ENCODE measurements at places on chromosomes 5 and 9. TPM values are rescaled to one million over a fixed set of nuclear protein-coding genes. Genes with fewer than 3 reads are reported as not detected.

DNA sequence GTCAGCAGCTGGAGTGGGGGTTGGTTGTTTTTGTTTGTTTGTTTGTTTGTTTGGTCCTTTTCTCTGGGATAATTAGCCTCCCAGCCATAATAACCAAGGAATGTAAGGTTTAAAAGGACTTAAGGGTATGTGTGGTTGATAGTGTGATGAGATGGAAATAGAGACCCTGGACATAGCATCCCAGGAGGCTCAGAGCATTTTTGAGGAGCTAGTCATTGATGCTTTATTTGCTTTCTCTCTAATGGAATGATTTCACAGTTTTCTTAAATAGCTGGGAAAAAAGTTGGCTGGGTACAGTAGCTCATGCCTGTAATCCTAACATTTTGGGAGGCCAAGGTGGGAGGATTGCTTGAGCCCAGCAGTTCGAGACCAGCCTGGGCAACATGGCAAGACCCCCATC lies 45.1 kb downstream of the TTC1 start:
- no peak for DNase-seq

DNA sequence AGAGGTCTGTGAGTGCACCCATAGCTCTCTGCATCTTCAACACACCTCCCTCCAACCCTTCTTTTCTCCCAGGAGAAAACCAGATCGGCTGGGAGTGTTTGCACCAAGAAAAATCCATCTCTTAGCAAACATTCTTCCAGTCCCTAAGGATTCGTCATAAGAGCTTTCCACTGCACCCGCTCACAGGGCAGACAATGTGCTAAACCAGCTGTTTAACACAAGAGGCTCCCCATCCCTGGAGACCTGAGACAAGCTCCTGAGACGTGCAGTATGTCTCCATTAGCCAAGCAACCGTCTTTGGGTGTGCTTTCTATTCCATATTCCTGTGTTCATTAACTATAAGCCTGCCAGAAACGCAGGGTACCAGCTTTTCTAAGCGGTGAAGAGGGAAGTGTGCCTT lies 93.6 kb upstream of the ZNF462 start:
- no peak for DNase-seq

DNA sequence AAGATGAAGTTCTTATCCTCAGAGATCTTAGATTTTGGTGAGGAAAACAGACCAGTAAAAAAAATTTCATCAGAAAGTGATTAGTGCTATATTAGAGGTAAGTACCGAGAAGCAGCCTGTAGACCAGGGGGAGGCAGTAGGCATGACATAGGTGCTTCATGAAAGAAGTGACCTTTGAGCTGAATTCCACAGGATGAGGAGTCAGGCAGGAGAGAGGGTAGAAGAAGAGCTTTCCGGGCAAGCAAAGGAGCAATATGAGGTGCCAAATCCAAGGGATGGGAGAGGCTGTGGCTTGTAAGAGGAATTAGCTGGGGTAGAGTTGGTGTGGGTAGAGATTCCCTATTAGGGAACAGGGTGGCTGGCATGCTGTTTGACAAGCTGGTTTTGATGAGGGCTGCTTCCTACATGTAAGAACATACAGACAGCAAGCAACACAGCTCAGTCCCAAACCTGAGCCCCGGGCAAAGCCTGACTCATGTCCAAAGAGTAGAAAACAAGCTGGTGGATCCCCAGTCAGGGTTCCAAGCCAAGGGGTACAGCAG lies 48.4 kb upstream of the PWWP2A start:
- no peak for DNase-seq

DNA sequence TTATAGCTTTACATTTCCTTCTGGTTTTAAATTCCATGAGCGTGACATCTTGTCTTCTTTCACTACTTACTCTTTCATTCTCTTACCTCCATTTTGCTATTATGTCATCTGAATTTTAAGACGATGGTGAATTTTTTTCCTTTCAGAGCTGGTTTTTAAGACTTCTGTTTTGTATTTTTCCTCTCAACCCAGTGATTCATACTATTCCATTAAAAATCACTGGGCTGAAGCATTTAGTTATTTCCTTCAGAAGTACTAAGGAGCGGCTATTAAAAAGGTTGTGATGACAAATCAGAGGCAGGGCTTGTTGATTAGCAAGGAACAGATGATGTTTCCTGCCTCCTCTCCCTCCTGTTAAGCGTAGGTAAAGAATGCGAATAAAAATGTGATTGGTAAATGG lies 16.5 kb downstream of the AGXT2 start:
- no peak for DNase-seq

- no peak for DNase-seq
Measured at GRCh38 chr9:114960276-114960675, 29.9 kb upstream of the TNFSF8 start.

The BASP1 gene
- 411 TPM for total RNA-seq

The VDAC1 gene
- total RNA-seq = 244 TPM

DNA sequence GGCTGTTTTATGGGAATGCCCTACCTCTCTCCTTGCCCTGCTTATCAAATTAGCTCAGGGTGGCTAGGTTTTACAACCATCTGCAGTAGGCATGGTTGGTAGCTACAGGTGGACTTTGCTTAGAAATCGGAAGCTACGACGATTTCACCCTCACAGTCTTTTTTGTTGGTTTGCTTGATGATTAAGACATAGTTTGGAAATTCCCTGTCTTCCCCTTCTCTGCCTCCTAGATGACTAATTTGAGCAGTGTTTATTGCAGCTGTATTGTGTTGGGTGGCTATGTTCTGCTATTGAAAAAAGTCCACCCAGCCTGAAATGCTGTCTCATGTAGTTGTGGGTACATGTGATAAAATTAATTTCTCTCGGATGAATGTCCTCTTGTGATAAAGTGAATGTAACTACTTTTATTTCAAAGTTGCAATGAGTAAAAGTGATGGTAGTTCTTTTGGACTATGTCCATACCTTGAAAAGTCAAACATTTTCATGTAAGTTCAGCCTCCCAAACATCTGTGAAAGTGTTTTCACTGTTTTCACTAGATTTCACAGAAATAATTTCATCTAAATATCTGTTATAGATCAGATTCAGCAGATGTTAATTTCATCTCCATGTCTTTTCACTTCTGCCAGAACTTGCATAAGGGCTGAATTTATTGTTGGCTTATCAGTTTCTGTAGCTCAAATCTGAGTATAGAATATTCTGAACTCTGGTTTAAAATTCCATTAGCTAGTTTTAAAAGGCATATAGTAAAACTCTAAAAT lies 37.3 kb upstream of the FYB1 start:
- DNase-seq = no peak

The SLC45A2 gene
- 0.41 TPM for total RNA-seq

- no peak for DNase-seq
Measured at GRCh38 chr5:58718269-58718978, 135.5 kb downstream of the RAB3C start.

DNA sequence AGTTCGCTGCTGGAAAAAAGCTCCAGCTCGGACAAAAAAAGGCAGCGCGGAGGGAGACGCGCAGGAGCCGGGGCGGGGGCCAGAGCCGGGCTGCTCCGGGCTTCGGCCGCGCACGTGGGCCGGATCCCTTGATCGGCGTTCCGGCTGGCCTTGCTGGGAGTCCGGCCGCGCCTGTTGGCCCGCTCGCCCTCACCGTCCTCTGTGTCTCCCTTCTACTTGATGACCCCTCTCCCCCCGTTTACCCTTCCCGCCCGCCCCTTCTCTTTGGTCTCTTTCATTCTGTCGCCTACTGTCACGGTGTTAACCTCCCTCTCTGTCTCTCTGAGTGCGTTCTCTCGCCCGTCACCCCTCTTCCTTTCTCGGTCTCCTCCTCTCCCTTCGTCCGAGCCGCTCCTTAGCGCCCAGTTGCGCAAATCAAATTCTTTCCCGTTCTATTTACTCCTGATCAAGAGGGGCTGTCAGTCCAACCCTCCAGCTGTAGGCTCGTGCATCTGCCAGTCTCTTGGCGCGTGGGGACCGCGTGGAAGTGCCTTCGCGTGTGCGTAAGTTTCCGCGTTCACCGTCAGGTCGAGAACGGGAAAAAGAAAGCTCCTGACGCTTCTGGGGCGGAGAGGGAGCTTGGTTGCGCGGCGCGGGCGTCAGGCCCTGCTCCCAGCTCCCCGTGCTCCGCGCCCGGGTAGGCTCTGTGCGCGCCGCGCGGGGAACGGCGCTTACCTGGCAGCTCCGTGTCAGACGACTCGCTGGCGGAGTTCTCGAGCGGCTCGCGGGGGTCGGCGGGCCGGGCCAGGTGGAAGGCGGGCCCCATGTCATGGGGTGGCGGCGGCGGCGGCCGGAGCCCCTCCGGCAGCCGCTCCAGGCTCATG lies 798 bp downstream of the PITX1 start:
- no peak for DNase-seq

The SLC6A7 gene
- total RNA-seq = 2.9 TPM

DNA sequence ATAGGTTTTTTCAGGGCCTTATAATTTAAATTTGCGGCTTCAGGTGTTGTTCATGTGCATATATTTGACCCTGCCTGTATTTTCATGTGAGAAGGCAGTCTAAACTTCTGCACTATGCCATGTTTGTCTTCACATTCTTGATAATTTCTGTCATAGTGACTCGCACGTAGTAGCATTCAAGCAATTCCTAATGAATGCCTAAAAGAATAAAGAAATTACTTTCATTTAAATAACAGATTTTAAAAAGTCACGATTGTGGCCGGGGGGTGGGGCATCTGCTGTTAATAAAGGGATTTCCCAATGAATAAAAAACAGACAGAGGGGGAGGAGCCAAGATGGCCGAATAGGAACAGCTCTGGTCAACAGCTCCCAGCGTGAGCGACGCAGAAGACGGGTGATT lies 318.0 kb downstream of the ADAMTS6 start:
- no peak for DNase-seq

The CDX1 gene
- total RNA-seq = not detected

DNA sequence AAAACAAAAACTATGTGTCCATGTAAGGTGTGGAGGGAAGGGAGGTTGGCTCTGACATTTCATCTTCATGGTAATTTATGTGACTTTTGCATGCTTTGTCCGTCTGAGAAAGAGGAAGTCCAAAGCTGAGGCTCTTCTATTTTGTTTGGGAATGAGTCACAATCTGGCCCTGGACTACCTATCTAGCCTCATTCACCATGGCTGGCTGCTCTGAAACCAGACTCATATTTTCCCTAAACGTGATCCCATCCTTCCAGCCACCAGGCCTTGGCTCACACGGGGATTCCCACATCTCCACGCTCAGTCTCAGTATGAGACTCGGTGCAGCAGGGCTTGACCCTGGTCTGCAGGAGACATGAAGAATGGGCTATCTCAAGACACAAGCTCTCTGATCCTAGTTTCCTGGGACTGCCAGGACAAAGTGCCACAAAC lies 672.8 kb downstream of the ACTL7B start:
- DNase-seq = no peak

The CYLC2 gene
- not detected for total RNA-seq

GRCh38 chr9:72476100-72476499 lies 45.3 kb upstream of the TMC1 start:
- no peak for DNase-seq

DNA sequence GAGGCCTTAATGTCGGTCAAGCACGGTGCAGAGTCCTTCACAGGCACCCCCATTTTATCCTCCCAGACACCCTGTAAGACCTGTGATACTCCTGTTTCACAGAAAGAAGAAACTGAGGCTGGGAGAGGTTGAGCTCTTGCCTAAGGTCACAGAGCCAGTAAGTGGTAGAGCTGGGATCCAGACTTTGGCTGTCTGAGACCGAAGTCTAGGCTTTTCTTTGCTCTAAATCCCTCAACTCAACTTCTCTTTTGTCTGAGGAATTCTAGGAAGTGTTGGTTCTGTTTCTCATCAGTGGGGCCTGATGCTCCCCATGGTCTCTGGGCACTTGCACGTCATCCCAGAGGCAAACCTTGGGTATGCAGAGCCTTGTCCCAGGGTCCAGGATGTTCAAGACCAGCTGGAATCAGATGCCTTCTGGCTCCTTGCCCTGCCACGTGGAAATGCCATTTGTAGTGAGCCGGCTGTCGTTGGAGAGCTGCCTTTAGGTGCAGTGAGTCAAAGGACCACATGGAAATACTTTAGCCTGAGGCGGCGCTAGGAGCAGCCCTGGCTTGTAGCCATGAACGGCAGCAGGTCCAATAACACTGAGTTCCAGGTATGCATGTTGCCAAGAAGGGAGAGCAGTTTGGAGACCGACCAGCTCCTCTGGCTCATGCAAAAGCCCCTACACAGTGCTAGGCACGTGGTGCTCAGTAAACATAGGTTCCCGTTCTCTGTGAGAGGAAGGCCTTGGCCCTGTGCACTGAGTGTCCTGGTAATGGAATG lies 9.2 kb downstream of the DCANP1 start:
- no peak for DNase-seq

- DNase-seq = no peak
Measured at GRCh38 chr5:149044453-149045088, 18.3 kb downstream of the SH3TC2 start.

The C9orf153 gene
- not detected for total RNA-seq

- DNase-seq = no peak
Measured at GRCh38 chr9:90555351-90556057, 87.1 kb downstream of the DIRAS2 start.

DNA sequence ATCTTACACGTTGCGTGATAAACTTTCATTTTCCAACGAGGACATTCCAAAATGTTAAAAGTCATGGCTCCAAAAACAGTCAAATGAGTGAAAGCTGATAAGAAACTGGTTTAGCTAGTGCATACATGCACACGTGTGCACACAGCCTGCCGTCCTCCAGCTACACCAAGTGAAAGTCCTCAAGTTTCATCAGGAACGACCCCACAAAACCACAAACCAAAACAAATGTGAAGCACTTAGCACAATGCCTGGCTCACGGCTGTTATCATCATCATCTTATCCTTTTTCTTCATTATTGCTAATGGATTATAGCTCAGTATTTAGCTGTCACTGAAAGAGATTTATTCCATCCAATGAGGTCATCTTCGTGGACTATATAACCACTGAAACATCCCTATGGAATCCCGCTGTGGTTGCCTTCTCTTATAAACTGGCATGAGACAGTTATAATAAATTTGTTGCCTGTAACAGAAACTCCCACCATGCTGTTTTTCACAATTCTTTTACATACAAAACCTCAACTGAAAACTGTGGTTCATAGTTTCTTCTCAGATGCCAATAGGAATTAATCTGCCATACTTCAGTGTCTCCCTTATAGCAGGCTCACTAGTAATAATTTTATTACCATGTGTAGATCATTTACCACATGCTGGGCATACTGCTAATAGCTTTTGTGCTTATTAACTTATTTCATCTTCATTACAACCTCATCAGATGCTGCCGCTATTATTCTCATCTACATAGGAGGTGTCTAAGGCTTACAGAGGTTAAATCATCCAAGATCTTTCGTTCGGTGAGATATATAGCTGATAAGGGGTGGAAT lies 56.1 kb downstream of the SAXO1 start:
- DNase-seq = no peak

The SMIM33 gene
- not detected for total RNA-seq

The FANCG gene
- total RNA-seq = 18.8 TPM

The PCDHB7 gene
- 9.8 TPM for total RNA-seq
